Frontal cortex (tissue), 4 donors: ENCODE measurements at places on chromosomes 11 and 22.

GRCh38 chr22:28857288-28857687 lies 26.1 kb upstream of the ZNRF3 start:
- no peak for DNase-seq

DNA sequence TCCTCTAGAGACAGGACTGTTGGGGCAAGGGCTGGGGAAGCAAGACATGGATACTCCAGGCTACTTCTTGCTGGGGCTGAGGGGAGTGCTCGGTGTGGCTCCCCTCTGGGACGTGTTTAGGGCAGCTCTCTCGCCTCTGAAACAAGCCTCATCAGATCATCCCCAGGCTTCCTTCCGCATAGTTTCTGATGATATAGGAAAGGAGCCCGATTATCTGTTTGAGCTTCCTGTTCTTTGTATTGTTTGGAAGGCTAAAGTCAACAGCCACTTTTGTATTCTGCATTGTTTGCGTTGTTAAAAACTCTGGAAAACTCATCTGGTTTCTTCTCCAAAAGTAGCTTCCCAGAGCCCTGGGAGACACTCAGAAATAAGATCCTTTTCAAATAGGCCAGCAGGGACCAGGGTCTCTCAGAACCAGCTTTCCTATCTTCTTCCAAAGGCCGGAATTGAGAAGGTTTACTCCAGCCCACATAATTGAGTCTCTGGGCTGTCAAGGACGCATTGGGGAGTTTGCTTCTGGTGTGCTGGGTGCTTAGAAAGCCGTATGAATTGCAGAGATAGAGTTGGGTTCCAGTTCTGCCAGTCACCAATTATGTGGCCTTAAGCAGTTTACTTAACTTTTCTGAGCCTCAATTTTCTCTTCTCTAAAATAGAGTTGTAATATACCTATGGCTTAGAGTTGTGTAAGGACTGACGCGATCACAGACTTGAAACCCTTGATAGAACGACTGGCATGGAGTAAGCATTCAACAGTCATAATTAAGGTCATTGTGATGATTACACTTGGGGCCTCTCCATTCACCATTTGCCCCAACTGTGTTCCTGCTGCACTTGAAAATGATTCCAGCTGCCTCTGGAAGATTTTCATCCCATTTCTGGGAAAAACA lies 19.1 kb downstream of the CD44 start:
- DNase-seq, result no peak

GRCh38 chr22:39967996-39968972 lies 8.1 kb downstream of the TMA7B start:
- DNase-seq, result no peak

GRCh38 chr22:42074132-42074811 lies at the start of gene PHETA2:
TSS of gene PHETA2 (plus strand) at chr22:42074248. CDS start at chr22:42077294, 3,046 bp downstream.
- peak; percentile 29 for DNase-seq

DNA sequence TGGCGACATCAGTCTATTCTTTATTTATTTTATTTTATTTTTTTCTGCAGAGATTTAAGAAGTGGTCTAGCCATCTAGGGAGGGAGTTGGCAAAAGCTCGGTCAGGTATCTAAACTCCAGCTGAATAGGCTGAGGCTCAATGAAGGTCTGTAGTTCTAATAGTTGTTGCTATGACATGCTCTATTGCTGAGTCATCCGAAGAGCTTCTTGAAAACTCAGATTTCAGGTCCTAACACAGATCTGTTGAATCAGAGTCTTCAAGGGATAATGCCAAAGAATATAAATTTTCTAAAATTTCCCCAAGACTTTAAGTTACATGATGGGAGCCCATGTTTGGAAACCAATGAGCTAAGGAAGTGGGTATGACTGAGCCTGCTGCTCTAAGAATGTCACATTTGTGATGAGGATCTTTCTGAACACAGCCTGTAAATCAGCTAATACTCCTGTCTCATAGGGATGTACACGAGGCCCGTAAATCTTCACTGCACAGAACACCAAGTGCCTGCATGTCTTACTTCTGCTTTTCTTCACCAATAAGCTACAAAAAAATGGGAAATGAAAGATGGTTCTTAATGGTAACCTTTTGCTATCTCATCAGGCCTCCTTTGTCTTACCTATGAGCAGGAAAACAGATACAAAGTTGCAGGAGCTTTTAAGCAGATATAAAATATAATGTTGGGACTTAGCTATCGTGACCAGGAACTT lies 901.4 kb upstream of the API5 start:
- DNase-seq, result no peak

- no peak for DNase-seq
Observed at GRCh38 chr11:6608726-6609501, 3.1 kb downstream of the TAF10 start.

DNA sequence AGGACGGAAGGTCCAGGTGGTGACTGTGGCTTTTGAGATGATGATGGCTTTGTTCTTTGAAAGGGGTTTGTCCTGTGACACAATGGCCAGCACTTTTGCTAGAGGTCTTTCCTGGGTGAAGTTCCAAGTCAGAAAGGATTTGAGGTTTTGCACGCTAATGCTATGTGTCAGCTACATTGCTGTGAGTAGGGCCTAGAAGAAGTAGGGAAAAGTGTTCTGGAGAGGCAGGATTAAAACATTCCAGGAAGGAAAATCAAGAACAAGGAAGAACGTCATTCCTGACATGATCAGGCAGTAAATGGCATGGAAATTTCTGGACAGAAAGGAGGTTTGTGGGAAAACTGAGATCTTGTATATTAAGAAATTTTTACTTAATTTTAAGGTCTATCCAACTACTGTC lies 290.7 kb downstream of the NTM start:
- no peak for DNase-seq
